ENCODE measurements at places on chromosomes 1 and 21.
A peak's percentile ranks its signal among the peaks of the same experiment; 100 is the strongest.

- no peak for DNase-seq
These were observed 5.1 kb downstream of the LDLRAD1 start for GRCh38 chr1:54012863-54013262.

DNA sequence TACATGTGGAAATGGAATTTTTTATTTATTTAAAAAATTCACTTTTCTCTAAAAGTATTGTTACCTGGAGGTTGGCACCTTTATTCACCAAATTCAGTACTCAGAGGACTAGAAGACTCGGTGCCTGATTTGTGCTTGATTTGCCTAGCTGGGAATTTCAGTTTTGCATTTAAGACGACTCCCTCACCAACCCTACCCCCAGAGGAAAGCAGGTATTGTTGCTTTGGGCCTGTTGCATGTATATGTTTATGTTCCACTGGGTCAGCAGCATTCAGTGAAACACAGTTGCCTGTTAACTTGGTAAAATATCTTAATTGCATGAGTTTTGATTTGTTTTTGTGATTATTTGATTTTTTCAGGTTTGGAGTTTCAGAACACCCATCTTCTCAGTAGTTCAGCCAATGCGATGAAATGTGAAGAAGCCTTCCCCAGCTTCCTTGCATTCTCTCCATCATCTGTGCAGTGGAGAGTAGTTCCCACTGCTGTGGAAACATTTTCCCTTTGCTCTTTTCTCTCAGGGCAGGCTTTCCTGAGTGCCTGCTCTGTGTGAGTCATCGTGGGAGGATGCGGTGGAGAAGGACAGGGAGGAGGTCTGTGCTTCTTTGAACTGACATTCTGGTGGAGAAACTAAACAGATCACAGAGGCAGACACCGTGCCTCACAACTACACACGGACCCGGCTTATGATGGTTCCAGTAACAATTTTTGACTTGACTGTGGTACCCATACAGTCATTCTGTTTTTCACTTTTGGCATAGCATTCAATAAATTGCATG is 6.4 kb downstream of the ADARB1 start:
- DNase-seq: no peak

- peak; percentile 88 for DNase-seq
These were observed 16.1 kb downstream of the SIPA1L2 start for GRCh38 chr1:232613752-232614381.

DNA sequence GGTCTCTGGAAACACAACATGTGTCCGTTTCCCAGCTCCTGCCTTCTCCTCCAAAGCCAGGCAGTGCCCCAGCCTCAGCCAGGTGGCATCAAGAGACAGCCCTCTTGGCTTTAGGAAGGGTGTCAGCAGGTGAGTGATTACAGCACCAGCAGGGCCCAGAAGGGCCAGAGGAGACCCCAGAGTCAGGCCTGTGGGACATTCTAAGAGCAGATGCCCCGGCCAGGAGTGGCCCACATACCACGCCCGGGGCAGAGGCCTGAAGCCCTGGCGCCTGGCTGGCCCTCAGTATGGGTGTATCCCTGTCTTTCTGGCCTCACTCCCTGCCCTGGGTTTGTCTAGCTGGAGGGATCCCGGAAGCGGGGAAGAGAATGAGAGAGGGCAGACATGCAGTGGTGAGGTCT is 109.2 kb downstream of the CASZ1 start:
- DNase-seq: no peak

DNA sequence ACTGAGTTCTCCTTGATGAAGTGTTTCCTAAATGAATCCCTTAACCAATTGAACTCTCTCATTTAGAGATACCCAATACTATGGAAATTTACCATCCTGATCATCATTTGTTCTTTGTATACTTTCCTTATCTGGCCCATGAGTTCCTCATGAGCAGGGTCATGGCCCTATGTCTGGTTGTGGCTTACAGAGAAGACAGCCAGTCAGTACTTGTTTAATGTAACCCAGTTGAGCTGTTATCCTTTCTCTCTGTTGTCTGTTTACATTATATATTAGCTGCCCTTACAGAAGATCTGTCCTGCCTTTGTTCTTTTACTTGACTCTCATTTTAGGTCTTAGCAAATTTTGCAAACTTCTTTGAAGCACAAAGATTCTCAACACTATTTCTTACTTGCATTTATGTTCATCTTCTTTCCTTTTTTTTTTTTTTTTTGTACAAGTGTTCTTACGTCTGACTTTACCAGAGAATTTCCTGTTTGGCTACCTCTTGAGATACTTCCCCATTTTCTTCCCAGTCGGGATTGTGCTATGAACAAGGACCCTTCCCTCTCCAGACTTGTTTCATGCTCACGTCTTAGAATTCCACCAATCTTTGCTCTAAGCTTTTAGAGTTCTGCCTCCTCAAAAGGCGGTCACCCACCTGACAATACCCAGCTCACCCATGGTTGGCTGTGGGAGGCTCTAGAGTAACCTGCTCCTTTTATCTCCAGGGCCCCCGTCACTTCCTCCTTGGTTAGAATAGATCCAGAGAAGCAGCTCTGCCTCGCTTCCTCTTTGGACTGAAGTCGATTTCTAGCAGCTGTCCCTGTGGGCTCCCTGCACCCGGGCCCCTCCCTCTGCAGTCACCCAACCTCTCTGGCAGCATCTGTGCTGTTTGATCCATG is 53.6 kb upstream of the RUNX1 start:
- DNase-seq: no peak

- no peak for DNase-seq
These were observed 8.0 kb downstream of the PDXK start for GRCh38 chr21:43726686-43727518.

- DNase-seq: no peak
These were observed 647 bp downstream of the SDHB start for GRCh38 chr1:17053086-17053684.

DNA sequence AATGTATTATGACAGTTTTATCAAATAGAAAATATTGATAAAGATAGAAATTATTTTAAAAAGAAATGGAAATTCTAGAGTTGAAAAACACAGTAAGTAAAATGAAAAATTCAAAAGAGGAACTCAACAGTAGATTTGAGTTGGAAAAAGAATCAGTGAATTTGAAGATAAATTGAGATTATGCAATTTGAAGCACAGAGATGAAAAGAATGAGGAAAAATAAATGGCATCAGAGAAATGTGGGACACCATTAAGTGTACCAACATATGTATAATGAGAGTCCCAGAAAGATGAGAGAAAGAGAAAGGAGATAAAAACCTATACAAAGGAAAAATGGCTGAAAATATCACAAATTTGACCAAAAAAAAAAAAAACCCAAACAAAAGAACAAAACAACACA is 25.0 kb downstream of the C4BPA start:
- no peak for DNase-seq

- peak; percentile 10 for DNase-seq
These were observed 198.5 kb downstream of the DYRK1A start for GRCh38 chr21:37564924-37565529.

DNA sequence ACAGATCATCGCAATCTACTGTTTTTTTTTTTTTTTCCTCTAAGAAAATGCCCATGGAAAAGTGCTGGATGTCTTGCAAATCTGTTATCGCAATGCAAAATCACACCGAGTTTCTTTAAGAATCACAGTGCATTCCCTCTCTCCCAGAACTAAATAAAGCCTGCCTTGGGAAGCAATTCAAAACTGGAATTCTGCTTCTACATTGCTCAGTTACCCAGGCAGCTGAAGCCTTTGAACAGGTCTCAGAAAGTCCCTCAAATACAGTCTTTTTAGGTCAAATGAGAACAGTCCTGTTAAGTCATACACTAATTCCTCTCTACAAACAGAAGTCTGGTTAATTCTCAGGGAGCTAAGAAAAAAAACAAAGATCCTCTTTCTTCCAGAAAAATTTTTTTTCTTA is 46.3 kb downstream of the SLC30A10 start:
- no peak for DNase-seq

DNA sequence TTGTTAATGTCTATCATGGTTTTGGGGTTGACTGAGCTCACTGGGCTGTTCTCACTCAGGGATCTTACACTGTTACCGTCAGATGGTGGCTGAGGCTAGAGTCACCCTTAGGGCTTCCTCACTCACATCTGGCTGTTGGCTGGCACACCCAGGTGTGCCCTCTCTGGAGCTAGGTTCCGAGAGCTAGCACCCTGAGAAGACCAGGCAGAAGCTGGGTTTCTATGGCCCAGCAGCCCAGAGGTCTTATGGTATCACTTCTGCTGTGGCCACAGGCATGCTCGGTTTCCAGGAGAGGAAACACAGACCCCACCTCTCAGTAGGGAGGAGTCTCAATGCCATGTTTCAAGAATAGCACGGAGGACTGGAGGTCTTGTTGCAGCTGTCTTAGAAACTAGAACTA is 20.7 kb upstream of the KIF1B start:
- DNase-seq: no peak

DNA sequence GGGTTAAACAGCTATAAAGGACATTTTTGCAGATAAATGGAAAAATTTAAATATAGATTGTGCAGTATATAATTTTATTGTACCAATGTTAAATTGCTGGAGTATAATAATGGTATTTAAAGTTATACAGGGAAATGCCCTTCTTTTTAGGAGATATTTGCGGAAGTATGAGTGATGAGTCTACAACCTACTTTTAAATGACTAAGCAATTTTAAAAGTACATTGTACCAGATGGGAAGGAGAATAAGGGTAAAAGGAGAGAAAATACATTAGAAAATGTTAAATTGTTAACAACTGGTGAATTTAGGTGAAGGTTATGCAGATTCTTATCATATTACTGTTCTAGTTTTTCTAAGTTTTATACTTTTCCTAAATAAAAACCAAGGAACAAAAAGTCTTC is 91.8 kb downstream of the ZZZ3 start:
- DNase-seq: no peak

DNA sequence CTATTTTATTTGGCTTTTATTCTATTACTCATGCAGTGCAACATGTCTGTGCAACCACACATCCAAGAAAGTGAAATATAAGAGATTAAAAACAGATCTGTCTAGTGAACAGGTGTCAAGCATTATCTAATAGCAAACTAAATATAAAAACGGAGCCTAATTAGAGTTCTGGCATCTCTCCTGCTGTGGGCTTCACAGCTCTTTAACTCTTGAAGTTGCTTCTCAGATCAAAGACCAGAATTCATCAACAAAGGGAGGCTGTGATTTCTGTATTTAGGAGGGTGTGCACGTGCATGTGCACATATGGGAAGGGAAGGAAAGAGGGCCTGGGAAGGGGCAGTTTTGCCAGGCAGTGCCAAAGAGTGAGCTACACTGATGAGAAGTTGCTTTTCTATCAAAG is 81.0 kb downstream of the MIS18A start:
- DNase-seq: no peak

DNA sequence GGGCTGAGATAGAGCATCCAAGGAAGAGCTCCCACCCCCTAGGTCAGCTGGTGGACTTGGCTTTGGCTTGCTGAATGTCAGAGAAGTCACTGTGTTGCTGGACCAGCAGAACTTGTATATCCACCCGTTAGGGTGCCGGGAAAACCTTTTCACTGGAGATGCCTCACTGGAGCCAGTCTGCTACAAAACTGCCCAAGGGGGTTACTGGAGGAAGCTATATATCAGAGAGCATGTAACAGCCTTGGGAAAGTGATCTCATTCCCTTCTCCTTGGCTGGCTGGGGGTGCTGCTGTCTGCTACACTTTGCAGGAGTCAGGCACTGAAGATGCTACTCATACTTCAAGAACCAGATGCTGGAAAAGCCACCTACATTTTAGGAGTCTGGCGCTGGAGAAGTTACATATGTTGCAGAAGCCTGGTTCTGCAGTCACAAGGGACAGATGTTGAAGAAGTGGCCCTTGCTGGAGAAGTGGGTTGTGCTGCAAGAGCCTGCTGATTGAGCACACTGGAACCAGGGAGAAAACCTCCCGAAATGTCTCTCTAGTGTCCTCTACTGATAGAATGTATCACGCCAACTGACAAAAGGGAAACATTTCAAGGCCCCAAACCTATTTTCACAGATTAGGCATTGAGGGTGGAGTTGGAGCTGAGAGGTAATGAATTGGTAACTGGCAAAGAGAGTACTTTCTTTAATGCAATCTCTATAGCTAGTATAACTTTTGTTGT is 250.6 kb downstream of the SPATA17 start:
- DNase-seq: peak; percentile 77

GRCh38 chr21:44389335-44389734 is 35.9 kb downstream of the TRPM2 start:
- DNase-seq: no peak

- DNase-seq: peak; percentile 45
These were observed 240.0 kb downstream of the NUF2 start for GRCh38 chr1:163561580-163562295.

GRCh38 chr1:205593967-205594366 is 37.8 kb downstream of the ELK4 start:
- DNase-seq: no peak

GRCh38 chr1:245353411-245353810 is 198.6 kb downstream of the KIF26B start:
- DNase-seq: no peak

DNA sequence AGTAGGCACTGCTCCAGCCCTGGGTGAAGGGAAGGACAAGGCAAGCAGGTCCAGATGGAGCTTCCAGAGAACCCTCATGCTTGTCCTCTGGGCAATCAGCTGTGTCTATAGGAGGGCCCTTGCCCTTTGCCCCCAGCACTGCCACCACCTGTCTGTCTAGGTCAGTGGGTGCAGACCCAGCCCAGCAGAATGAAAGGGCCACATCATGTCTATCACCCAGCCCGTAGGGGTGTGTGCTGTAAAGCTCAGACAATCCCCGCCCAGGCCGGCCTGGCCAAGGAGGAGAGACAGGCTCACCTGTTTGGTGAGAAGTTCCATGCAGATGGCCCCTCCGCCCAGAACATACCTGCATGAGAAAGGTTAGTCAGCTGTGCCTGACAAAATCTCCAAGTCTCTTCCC is 7.0 kb downstream of the UBE2Q1 start:
- no peak for DNase-seq

- no peak for DNase-seq
These were observed 9.1 kb upstream of the ELAVL4 start for GRCh38 chr1:50099654-50100053.

- no peak for DNase-seq
These were observed 155.6 kb downstream of the SDCCAG8 start for GRCh38 chr1:243411472-243411871.

DNA sequence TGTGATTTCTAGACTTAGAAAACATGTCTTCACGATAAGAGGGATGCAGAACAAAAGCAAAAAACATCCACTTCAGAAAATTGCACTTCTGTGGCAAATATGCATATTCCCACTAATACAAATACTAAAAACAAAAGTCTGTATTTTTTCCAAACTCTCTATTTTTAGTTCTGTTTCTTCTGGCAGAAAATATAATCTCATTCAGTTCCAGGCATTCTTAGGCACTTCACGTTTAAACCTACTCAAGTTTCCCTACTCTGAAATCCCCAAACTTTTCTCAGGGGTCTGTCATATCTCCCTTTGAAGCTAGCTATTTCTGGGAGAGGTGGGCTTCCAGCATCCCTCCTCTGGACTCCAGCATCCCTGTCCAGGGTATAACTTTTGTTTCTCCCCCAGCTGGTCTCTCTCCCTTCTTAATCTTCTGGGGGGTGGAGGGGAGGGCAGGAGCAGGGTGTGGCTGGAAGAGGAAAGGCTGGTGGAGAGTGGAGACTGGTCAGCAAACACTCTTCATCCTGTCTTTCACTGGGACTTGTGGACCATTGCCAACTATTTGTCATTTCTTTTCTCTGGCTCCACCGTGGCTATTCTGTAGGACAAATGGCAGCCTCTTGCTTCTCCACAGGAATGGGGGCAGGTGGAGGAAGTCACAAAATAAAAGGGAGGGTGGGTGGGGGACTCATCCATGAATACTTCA is 19.6 kb upstream of the NCF2 start:
- DNase-seq: peak; percentile 42

Data from fibroblast of skin of abdomen (primary cell).